Naive thymus-derived CD8-positive, alpha-beta T cell (primary cell): ENCODE measurements at places on chromosomes 6 and 20.

DNA sequence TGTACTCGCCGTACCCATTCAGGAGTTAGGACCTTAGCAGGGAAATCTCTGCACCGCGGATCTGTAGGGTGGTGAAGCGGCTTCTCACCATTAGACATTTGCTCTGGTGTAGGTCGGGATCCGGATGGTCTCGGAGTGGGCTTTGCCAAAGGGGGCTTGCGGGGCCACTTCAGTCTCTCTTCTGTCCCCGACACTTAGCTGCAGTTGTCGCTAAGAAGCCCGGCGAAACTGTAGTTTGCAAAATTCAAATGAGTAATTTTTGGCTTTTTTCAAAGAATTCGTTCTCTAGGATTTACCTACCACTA lies 433 bp downstream of the QRSL1 start:
- DNase-seq = no peak

DNA sequence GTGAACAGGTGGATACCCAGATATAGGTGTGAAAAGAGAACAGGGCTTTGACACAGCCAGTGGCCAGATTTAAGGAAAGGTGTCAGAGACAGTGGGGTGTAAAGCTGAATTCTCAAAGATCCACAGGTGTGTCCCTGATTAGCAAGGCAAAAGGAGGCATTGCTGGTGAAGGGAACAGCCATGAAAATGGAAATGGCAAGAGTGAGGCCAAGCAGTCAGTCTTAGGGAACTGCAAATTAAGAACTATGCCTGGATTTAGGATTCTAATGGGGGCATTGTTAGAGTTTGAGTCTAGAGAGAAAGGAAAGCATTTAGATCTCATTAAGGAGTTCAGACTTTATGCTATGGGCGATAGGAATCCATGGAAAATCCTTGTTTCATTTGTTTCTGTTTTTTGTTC lies 789.2 kb downstream of the MAFB start:
- no peak for DNase-seq

- DNase-seq = no peak
Measured at GRCh38 chr20:47448429-47448828, 53.3 kb upstream of the NCOA3 start.

DNA sequence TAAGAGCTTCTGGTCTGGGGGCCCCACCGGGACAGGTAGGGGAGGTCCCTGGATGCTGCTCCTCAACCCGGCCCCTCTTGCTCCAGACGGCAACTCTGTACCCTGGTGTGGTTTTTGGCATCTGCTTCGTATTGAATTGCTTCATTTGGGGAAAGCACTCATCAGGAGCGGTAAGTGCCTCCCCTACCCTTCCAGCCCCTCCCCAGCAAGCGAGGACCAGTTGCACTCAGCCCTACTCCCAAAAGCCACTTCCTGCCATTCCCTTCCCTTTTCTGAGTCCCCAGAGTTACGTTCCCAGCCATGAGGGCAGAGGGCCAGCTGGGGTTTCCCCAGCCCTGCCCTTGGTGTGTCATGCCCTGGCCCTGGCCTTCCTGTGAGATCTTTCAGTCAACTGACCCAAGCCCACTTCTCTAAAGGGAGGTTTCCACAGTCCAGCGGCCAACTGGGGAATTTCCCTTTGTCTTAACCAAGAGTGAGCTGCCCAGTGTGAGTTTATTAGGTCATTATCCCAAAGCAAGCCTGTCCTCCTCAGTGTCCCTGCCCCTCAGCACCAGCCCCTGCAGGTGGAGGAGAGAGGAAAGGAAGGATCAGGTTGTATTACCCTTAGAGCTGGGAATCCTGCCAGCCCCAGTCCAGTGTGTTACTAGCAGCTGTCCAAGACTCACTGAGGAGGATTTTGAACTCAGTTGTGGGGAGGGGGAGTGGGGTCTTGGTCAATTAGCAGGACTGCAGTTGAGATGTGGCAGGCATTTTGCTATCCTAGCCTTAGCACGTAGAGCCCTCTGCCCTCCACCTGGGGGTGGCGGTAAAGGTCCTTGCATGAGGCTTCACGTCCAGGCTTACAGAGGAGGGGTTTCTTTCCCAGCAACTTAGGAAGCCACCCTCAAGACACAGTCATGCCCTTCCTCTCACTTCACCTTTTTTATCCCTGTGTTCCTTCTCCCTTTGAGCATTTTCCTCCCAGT lies 45.8 kb downstream of the TM9SF4 start:
- no peak for DNase-seq
